ENCODE measurements at places on chromosomes 12 and 14.
A peak's percentile ranks its signal among the peaks of the same experiment; 100 is the strongest.

DNA sequence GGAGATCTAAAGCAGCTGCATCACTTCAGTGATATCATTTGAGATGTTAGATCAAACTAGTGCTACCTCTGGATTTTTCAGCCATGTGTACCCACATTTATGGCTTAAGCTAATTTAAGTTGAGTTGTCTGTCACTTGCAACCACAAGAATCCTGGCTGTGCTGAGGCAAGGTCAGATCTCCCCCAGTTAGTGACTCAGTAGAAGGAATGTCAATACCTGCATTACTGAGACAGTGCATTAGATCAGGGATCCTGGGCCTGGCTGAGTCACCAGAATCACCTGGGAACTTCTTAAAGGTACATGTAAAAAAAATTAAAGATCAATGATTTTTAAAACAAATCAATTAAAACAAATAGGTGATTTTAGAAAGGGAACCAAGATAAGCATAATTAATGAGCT is 84.6 kb upstream of the GRIN2B start:
- no peak for DNase-seq

- no peak for DNase-seq
These were observed 6.7 kb upstream of the CLEC7A start for GRCh38 chr12:10136637-10137205.

DNA sequence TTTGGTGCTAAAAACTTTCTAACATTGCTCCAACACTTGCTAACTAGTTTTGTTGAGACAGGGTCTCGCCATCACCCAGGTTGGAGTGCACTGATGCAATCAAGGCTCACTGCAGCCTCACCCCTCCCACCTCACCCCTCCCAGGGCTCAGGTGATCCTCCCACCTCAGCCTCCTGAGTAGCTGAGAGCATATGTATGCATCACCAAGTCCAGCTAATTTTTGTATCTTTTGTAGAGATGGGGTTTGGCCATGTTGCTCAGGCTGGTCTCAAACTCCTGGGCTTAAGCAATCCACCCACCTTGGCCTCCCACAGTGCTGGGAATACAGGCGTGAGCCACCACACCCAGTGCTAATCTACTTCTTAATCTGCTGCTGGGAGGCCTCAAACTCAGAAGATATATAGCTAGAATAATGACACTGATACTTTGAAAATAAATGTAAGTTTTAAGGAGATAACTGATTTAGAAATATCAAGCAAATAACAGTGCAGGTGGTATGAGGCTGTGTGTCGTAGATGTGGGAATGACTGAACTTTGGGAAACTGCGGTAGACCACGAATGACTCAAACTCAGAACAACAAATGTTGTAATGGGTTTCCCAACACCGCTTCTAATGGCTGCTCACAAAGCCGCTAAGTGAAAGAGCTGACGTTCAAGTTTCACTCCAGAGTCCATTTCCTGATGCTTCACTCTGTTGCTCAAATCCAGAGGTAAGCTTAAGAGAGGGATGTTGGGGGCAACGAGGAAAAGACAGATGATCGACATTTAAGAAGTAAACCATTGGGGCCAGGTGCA is 10.0 kb downstream of the TMCC3 start:
- no peak for DNase-seq

DNA sequence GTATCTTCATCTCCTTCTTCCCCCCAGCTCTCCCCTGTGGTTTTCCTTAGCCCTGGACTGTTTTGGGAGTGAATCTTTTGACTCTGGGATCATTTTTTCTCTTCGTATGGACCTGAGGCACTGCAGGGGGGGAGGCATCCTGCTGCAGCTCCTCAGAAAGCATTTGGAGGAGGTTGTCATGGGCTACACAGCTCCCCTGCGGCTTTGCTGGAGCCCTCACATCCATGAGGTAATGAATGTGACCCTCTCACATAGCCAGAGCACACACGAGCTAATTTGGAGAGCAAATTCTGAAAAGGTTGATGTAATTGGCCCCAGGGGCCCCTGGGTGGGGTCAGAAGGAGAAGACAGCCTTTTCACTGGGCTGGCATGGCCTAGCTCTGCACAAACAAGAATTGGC is 110.9 kb downstream of the PAH start:
- DNase-seq = no peak

DNA sequence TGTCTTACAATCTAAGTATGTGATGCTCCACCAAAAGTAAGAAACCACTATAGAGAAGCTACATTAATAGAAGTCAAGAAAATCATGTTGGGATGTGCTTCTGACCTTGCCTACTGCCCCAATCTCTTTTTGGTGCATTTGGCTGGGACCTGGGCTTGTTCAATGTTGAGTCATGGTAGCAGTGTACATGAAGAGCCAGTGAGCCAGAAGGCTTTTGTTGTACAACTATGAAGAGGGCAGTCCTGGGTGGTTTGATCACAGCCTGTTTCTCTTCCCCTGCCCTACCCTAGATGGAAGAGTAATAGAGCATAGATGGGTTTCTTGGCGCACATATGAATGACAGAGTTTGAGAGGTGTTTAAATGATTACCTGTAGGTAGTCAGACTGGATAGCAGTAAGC is 56.4 kb downstream of the UBR7 start:
- DNase-seq = no peak

DNA sequence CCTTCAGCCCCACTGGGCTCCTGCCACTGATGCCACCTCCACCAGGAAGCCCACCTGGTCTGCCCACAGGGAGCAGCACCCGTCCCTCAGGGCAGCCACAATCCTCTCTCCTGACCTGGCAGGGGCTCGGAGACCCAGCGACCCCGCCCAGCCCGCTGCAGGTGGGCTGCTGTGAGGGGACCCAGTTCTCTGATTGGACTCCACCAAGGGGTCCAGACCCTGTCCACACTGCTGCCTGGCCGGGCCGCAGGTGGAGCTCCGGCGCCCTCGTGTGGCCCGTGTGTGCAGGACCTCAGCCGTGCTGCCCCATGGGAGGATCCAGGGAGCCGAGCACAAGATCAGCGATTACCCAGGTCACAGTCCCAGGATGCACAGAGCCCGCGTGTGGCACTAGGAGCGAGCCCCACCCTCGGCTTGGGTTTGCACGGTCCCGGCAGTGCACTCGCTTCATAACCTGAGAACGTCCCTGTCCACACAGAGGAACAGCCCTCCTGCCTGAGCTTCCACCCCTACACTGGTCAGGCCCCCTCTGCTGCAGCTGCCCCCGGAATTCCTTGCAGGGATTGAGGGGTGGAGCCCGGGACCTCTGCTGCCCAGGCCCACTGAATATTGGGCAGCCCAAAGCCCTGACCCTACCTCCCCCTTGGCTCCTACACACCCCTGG is 35.4 kb upstream of the TMEM179 start:
- DNase-seq = peak; percentile 58

GRCh38 chr12:12714276-12715021 is 2.7 kb upstream of the CDKN1B start:
- DNase-seq = no peak

- DNase-seq = no peak
These were observed 47.5 kb upstream of the SMCO2 start for GRCh38 chr12:27399074-27399473.

GRCh38 chr12:15546102-15546701 is 223.9 kb downstream of the PTPRO start:
- DNase-seq = no peak

- no peak for DNase-seq
These were observed 30.8 kb downstream of the RIMBP2 start for GRCh38 chr12:130685250-130685787.

- DNase-seq = no peak
These were observed 6.0 kb downstream of the PLEKHH1 start for GRCh38 chr14:67539116-67539515.

DNA sequence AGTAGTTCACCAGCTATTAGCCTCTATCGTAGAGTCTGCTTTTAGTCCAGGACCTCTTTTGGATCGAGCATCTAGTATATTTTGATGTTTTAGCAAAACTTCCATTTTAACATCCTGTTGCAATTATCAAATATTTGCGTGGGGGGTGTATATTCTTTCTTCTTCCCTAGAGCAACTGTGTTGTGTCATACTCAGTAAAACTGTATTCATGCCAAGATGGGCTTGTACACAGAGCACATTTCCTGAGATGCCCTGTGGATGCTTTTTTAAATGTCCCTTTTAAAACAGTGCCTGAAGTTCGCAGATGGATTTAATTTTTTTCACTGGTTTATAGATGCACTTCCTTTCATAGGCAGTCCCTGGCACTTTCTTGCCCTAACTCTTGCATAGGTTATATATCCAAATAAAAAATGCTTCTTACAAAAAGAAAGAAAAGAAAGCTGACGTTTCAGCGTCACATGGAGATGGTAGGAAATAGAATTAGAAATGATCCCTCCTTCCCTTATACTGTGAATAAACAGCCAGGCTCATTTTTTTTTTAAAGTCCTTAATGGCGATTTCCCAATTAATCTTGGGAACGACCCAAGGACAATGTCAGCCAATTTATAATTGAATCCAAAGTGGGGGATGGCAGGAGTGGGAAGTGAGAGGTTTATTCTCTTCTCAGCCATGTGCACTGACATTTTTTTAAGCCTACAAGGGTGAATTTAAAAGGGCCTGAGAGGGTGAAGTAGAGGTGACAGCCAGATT is 247.0 kb downstream of the SLC41A2 start:
- DNase-seq = no peak

GRCh38 chr14:101176535-101177205 is 273.1 kb upstream of the RTL1 start:
- DNase-seq = no peak

GRCh38 chr14:99793213-99794150 is at the start of gene EML1:
TSS of gene EML1 (plus strand) at chr14:99793413. CDS start at chr14:99793477, 64 bp downstream.
- DNase-seq = peak; percentile 88

GRCh38 chr12:122820838-122821271 is 14.4 kb upstream of the HIP1R start:
- no peak for DNase-seq

- no peak for DNase-seq
These were observed 16.1 kb upstream of the DUSP6 start for GRCh38 chr12:89368391-89368790.

- DNase-seq = no peak
These were observed 33.6 kb downstream of the CEP83 start for GRCh38 chr12:94426049-94426448.

DNA sequence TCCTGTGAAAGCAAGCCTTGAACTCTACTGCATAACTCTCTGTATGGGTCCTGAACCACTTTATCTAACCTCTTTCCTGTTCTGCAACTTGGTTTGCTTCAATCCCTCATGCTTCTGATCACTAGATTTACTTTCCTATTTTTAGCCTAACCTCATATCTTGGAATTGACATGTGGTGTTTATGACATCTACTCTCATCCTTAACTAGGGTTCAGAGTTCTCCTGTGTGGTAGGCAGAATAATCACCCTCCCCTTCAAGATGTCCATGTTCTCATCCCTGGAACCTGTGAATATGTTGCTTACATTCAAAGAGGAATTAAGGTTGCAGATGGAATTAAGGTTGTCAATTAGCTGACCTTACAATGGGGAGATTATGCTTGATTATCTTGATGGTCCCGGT is 67.4 kb upstream of the STXBP6 start:
- DNase-seq = no peak

DNA sequence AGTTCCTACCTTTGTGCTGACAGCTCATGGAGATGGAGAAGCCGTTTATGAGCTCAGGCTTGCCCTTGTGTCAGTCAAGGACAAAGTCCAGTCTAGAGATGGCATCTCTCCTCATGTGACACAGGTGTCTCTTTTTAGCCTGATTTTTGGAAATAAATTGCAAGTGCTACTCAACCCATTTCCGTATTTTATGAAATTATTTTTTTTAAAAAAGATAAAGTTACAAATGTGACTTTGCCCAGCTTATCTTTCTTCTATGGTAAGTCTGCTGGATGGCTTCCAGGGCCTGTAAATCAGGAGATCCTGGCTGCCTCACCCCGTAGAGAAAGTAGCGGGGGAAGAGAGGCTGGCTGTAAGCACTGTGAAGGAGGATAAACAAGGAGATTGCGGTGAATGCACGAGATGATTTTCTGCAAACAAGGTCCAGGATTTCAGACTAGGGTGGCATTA is 169.7 kb downstream of the MYRFL start:
- no peak for DNase-seq

GRCh38 chr12:19002216-19002615 is 127.3 kb upstream of the PLEKHA5 start:
- no peak for DNase-seq

DNA sequence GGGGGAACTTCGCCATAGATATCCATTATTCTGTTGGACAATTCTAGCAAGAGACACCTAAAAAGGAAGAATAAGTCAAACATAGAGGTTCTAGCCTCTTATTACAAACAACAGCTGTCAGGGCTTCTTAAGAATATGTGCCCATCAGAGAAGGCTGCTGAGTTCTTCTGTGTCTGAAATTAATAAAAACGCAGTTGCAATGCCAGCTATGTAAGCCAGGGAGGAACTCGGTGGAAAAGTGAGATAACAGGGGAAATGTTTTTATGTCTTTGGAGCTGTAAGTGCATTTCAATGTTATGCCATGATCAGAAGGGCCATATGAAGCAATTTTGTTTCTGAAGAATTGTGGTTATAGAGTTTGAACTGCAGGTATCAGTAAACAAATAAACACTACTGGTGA is 95.0 kb downstream of the SYT1 start:
- no peak for DNase-seq

- no peak for DNase-seq
These were observed 13.2 kb upstream of the EDDM3A start for GRCh38 chr14:20732477-20732876.

DNA sequence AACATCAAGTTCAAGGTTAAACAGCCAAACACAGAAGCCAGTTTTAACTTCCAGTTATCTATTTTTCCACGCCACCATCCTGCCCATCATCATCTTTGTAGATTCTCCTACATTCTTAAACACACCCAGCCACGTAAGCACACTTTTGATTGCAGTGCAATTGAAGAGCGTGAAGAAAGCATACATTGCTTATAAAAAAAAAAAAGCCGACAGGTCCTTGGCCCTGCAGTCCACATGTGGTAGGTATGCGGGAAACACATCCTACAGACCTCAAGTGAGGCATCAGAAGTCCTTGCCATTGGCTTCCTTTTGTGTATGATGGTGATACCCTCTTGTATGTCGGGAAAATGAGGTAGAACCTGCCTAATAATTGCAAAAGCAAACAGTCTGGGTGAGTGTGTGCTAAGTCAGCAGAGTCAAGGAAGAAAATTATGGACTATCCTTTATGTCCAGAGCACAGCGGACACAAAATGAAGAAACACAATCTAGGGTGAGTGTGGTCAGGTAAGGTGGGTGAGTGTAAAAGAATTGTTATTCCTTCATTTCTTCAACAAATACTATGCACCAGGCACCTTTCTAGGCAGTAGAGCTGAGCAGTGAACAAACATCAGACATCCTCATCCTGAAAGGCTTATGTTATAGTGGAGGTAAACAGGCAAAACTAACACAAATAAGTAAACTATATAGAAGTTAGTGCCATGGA is 51.5 kb downstream of the EID3 start:
- no peak for DNase-seq

All from hindlimb muscle (tissue), 1 donor.